Left renal cortex interstitium (tissue), 4 donors: ENCODE measurements at places on chromosomes 6 and 20.

- DNase-seq = no peak
These were observed 14.4 kb upstream of the SLC22A23 start for GRCh38 chr6:3471286-3471685.

DNA sequence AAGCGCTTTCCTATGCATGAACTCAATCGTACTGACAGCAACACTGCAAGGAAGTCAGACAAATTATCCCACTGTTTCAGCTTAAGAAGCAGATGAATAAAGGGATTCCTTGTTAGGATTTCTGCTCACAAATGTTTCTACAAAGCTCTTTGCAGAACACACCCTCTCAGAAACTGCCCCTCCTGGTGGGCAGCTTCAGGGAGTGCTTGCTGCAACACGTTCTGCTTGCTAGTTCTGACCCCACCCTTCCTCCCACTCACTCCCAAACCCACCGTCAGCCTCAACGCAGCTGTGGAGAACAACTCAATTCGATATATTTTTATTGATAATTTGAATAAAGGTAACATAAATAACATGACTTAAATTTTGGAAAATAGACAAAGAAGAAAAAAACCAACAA is 250.8 kb upstream of the PRDM1 start:
- DNase-seq = no peak

DNA sequence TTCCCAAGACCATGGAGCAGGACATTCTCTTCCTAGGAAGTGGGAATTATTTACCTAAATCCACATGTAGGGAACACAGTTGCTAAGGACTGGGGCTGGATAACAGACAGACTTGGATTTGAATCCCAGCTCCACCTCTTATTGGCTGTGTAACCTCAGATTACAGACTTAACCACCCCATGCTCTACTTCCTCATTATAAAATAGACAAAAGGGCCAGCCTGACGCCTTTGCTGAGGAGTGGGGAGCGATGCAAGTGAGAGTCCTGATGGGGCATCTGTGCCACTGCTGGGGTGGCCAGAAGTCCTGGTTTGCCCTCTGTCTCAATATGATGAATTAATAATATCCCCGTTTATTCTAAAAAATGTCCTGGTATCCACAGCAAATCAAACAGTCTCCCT is 46.8 kb downstream of the SPATA2 start:
- no peak for DNase-seq

GRCh38 chr6:157563611-157564284 is 182.8 kb downstream of the ZDHHC14 start:
- DNase-seq = no peak

DNA sequence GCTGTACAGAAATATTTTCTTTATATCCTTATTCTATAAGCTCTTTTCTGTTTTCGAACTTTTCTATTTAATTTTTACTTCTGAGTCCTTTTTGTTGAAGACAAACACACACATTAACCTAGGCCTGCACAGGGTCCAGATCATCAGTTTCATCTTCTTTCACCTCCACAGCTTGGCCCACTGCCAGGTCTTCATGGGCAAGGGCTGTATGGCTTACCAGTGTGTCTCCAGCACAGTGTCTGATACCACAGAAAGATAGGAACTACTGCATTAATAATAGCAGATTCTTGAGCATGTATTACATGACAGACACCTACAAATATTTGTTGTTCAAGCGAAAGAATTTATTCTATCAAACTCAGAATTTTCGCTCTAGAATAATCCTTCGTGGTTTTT is 24.4 kb downstream of the QKI start:
- no peak for DNase-seq

DNA sequence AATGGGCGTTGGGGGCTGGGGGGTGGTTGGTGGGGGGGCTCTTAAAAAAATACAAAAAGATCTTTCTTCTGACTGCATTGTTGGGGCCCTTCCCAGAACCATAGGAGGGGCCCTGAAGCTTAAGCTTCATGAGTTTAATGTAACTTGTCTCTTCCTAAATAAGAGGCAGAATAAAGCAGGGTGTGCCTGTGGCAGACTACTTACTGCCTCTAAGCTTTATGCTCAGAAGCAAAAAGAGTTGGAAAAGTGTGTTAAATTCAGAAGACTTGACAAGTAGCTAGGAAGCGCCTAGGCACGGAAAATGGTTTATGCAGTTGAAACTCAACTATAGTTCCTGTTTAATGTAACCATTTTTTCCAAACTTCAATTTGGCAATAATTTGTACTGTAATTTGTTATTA is 44.5 kb downstream of the TIAM2 start:
- no peak for DNase-seq

DNA sequence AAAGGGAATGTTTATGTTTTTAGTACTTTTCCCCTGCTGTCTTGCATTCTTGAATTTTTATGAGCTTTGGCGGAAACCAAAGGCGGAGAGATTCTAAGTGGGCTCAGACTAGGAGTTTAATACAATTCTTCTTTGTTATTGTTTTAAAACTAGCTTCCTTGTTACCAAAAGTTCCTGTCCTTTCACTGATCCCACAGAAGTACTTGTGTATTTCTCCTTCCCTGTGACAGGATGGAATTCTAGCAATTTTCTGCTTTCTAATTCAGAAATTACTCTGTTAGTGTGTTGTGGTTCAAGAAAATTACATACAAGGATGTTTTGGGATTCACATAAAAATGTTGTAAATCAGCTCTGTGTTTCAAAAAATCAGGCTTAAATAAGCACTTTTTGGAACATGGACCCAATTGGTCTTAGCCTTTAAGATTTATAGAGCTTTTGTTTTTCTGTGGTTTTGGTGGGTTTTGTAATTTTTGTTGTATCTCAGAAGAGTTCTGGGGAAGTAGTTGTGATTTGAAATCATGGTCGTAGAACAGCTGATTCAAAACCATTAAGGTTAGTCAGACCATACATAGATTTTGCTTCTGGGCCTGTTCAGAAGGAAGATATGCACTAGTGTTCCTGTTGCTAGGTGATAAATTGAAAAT is 17.6 kb upstream of the CTAGE9 start:
- no peak for DNase-seq

- DNase-seq = no peak
These were observed 23.7 kb downstream of the TRMT11 start for GRCh38 chr6:126010040-126010439.

- no peak for DNase-seq
These were observed 41.7 kb downstream of the SRPK1 start for GRCh38 chr6:35879151-35879550.

- DNase-seq = no peak
These were observed 621.6 kb downstream of the KIF16B start for GRCh38 chr20:15951658-15952057.

- no peak for DNase-seq
These were observed 230.4 kb downstream of the BCKDHB start for GRCh38 chr6:80336911-80337310.

GRCh38 chr20:4873396-4873795 is 127.9 kb downstream of the SLC23A2 start:
- DNase-seq = no peak

- DNase-seq = no peak
These were observed 104.4 kb upstream of the BTBD3 start for GRCh38 chr20:11813106-11813890.

DNA sequence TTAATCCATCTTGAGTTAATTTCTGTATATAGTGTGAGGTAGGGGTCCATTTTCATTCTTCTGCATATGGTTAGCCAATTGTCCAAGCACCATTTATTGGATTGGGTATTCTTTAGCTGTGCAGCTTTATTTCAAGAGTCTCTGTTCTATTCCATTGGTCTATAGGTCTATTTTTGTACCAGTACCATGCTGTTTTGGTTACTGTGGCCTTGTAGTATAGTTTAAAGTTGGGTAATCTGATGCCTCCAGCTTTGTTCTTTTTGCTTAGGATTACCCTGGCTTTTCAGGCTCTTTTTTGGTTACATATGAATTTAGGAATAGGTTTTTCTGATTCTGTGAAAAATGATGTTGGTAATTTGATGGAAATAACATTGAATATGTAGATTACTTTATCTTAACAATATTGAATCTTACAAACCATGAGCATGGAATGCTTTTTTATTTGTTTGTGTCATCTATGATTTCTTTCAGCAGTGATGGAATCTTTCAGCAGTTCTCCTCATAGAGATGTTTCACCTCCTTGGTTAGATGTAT is 47.0 kb downstream of the TNFAIP3 start:
- DNase-seq = no peak

GRCh38 chr6:45432977-45433376 is 55.2 kb upstream of the SUPT3H start:
- DNase-seq = no peak
